ENCODE measurements at places on chromosomes 2 and 18. TPM values are rescaled to one million over a fixed set of nuclear protein-coding genes. Genes with fewer than 3 reads are reported as not detected.
A peak's percentile ranks its signal among the peaks of the same experiment; 100 is the strongest.

GRCh38 chr2:26400723-26401122 is 997 bp upstream of the DRC1 start:
- H3K27ac ChIP-seq = no peak overlapping the region
- peak overlapping the region; percentile 14 for H3K4me3 ChIP-seq
- H3K36me3 ChIP-seq = no peaks in the 10 kb centered on the region

DNA sequence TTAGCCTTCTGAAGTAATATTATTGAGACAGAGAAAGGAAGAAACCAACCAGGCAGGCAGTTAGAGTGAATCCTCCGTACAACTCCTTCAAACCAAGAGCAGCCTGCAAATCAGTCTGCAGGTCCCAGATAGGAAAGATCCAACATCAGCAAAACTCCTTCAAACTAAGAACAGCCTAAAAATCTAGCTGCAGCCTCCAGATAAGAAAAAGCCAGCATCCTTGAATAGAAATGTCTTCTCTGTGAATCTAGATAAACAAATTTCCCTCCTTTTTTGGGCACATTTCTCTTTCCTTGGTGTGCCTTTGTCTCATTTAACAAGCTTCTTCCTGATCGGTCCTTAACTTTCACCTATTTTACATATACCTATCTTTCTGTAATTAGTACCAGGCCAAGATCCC is 1004.6 kb upstream of the TMEFF2 start:
- no peaks in the 10 kb centered on the region for H3K4me1 ChIP-seq
- no peak for DNase-seq
- H3K27me3 ChIP-seq = no peaks in the 10 kb centered on the region
- no peak overlapping the region for H3K4me3 ChIP-seq

DNA sequence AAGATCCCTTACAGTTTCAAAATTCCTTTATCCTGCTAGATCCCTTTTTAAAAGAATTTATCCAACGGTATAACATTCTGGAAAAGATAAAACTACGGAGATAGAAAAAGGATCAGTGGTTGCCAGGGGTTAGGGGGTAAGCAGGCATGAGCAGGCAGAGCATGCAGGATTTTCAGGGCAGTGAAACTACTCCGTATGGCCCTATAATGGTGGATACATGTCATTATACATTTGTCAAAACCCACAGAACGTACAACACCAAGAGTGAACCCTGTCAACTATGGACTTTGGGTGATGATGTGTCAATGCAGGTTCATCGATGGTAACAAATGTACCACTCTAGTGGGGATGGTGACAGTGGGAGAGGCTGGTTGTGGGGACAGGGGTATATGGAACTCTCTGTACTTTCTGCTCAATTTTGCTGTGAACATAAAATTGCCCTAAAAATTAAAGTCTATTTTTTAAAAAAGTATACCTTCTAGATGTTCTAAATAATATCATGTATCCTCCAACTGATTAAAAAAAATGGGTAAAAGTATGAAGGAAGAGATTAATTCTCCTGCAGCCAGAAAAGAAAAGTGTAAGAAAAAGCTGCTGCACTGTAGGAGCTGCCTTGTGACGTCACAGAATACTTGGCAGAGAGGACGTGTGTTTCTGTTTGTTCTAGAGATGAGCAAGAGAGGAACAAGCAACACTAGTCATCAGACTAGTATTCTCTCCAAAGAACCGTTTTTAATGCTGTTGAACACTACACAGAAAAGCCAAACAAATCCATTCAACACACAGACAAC is 23.6 kb downstream of the ANKRD44 start:
- no peak overlapping the region for H3K27ac ChIP-seq
- H3K4me1 ChIP-seq = no peaks in the 10 kb centered on the region
- H3K27me3 ChIP-seq = no peaks in the 10 kb centered on the region
- H3K4me3 ChIP-seq = no peak overlapping the region

GRCh38 chr2:241777170-241777685 is 606 bp downstream of the GAL3ST2 start:
- H3K4me3 ChIP-seq = no peak overlapping the region
- no peaks in the 10 kb centered on the region for H3K27me3 ChIP-seq
- H3K27ac ChIP-seq = no peak overlapping the region
- DNase-seq = peak; percentile 67
- H3K4me1 ChIP-seq = peaks cover 9% of the 10 kb centered on the region

DNA sequence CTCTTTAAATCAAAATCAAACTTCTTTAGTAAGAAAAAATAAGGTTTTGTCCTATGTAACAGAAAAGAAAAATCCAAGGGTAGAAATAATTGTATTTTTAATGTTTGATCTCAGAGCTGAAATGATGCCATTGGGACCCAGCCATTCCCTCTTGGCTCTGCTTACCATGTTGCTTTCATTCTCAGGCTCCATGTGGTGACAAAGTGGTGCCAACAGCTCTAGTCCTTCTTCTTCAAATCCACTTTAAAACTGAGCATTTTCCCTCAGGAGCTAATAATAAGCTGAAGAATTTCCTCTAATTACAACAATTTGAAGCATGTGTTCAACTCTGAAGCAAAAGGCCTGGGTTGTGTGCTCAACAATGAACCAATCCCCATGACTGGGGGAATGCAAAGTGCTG is 327.9 kb downstream of the EN1 start:
- no peaks in the 10 kb centered on the region for H3K4me1 ChIP-seq
- DNase-seq = no peak
- no peak overlapping the region for H3K27ac ChIP-seq
- H3K36me3 ChIP-seq = no peaks in the 10 kb centered on the region

DNA sequence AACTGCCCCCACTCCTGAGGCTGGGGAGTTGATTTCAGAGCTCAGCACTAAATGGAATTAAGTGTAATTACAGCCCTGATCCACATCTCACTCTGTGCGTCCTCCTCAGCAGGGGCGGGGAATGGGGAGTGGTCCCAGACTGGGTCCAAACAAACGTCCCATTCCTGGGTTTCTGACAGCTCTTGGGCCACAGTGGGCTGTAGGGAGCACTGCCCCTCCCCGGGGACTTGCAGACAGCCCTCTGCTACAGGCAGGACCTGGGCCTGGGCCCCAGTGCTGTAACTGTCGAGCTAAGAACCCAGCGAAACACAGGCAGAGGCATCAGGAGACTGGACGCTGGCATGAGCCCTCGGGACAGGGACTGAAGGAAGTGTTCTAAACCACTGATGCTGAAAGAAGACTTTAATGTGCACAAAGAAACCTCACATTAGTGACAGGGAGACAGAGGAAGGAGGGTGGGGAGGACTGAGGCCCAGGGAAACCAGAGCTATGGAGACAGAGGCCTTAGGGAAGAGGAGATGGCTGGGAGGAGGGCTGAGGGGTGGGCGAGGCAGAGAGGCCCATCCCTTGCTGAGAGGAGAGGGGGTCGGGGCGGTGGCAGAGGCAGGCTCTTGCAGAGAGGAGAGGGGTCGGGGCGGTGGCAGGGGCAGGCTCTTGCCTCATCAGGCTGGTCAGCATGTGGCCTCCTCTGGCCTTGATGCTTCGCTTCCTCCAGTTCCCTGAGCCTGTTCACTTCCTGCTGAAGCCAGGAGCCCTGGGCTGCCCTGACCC is 5.8 kb upstream of the SEMA4C start:
- H3K36me3 ChIP-seq = no peaks in the 10 kb centered on the region
- no peaks in the 10 kb centered on the region for H3K27me3 ChIP-seq
- H3K27ac ChIP-seq = peak overlapping the region; percentile 82
- DNase-seq = no peak
- H3K4me3 ChIP-seq = peak overlapping the region; percentile 60
- H3K4me1 ChIP-seq = peaks cover 31% of the 10 kb centered on the region

DNA sequence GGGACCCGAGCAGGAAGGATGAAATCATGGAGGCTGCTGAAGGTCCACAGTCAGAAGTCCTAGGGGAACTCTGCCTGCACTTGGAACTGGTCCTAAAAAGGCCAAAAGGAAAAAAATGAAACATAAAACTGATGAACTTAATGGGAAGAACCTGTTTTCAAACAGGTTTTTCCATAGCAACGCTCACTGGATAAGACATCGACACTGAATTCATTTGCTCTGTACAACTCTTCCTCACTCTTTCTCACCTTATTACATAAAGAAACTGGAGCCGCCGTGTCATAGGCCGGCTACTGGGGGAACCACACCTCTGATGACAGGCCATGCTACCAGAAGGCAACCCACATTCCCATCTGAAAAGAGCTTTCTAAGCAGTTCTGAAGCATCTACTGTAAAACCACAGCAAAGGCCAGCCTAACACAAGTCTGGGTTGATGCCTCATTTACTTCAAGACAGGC is 83.6 kb downstream of the FARSB start:
- peak overlapping the region; percentile 90 for H3K27ac ChIP-seq
- no peak for DNase-seq
- H3K27me3 ChIP-seq = no peaks in the 10 kb centered on the region
- H3K4me3 ChIP-seq = peak overlapping the region; percentile 44

DNA sequence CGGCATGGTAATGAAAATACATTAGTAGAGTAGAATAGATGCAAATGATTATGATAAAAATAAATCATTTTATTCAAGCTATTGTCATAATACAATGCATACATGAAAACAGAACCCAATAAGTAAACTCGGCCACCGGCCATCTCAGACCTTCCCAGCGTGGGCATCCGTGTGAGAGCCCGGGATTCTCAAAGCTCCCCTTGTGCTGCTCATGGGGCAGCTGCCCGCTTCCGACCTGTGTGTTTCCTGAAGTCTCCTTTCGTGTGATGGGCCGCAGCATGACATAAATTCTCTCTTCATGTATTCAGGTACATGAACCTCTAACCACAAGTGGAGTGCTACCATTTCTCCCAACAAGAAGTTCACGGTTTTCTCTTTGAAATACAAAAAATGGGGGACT is 13.5 kb upstream of the CNDP2 start:
- DNase-seq = no peak
- no peak overlapping the region for H3K27ac ChIP-seq
- no peak overlapping the region for H3K4me3 ChIP-seq
- no peaks in the 10 kb centered on the region for H3K36me3 ChIP-seq

DNA sequence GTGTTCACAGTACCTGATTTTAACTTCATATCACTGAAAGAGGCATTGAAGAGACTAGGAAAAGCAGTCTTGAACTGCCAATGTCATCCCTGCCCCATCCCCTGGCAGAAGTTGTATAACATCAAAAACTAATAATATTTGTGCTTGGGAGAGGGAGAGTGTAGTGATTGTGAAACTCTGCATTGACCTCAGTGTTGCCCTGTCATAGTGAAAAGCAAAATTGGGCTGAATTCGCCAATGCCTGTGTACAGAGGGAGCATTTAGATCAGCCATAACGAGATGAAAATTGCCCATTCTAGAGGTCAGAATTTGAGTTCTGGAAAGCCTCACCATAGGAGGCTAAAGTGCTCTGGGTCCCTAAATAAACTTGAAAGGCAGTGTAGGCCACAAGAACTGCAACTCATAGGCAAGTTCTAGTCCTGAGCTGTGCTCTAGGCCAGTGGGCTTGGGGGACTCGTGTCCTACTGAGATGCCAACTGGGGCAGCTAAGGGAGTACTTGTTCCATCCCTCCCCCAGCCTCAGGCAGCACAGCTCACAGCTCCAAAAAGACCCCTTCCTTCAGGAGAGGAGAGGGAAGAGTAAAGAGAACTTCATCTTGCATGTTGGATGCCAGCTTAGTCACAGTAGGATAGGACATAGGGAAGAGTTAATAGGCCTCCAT is 855.6 kb downstream of the TSN start:
- H3K27me3 ChIP-seq = no peaks in the 10 kb centered on the region
- H3K4me3 ChIP-seq = no peak overlapping the region
- H3K27ac ChIP-seq = no peak overlapping the region
- no peak for DNase-seq

DNA sequence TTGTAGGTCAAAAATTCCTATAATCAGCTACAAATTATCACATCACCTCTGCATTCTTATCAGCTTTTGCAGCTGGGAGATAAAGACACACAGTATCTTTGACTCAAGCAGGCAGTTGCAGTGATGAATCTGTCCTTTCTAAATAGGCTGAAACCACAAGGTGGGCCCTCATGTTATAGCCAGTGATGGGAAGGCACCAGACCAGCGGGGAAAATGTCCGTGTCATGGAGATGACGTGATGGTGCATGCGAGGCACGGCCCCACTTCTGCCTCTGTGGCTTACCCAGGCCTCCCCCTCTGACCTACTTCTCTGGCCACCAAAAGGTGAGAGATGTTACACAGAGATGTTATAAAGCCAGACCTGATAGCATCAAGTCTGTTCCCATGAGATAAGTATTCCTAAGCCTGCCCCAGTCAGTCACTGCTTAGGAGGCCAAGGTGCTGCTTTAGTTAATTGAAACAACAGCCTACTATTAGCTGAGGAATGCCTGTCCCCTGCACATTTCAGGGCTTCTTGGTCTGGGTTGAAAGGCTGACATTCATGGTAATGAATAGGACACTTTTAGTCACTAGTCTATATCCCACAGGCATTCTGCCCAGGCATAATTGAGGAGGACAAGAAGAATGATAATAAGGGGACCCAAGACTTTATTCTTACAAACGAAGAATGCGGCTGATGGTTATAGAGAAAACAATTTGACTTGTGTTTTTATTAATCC is 327.9 kb downstream of the LPIN1 start:
- no peak overlapping the region for H3K27ac ChIP-seq
- no peaks in the 10 kb centered on the region for H3K36me3 ChIP-seq
- no peaks in the 10 kb centered on the region for H3K27me3 ChIP-seq

DNA sequence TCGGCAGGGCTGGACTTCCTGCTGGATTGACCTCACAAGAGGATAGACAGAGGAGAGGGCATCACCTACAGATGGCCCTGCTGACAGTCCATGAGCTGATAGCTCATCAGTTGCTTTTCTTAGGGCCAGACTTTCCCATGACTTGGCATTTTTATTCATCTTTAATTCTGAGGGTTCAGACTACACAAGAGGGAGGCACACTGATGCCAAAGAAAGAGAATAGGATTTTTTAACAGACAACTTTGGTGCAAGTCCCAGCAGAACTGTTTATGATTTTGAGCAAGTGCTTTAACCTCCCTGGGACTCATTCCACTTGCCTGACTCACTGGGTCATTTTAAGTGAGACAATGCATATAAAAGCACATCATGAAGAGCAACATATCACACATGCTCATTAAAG is 299.2 kb downstream of the INSIG2 start:
- H3K27me3 ChIP-seq = peaks cover 19% of the 10 kb centered on the region
- no peak overlapping the region for H3K4me3 ChIP-seq
- H3K27ac ChIP-seq = no peak overlapping the region
- H3K36me3 ChIP-seq = no peaks in the 10 kb centered on the region
- DNase-seq = no peak

Gene COL4A4
- 1.9 TPM for total RNA-seq

Gene MAP3K19
- total RNA-seq = 1.1 TPM

Gene NT5C1B
- total RNA-seq = not detected

Gene CPLX4
- not detected for total RNA-seq

Gene CXCR1
- total RNA-seq = not detected

Gene REG3G
- 0.33 TPM for total RNA-seq

Gene SNRNP27
- 35.3 TPM for total RNA-seq
